ENCODE measurements at places on chromosomes 2 and 18. TPM values are rescaled to one million over a fixed set of nuclear protein-coding genes. Genes with fewer than 3 reads are reported as not detected.
A peak's percentile ranks its signal among the peaks of the same experiment; 100 is the strongest.

Gene MYO3B
- not detected for total RNA-seq

GRCh38 chr2:241673797-241674725, 12.6 kb downstream of the DTYMK start:
- no peak for DNase-seq

GRCh38 chr2:127199223-127199622, 20.9 kb downstream of the CYP27C1 start:
- no peak for DNase-seq

DNA sequence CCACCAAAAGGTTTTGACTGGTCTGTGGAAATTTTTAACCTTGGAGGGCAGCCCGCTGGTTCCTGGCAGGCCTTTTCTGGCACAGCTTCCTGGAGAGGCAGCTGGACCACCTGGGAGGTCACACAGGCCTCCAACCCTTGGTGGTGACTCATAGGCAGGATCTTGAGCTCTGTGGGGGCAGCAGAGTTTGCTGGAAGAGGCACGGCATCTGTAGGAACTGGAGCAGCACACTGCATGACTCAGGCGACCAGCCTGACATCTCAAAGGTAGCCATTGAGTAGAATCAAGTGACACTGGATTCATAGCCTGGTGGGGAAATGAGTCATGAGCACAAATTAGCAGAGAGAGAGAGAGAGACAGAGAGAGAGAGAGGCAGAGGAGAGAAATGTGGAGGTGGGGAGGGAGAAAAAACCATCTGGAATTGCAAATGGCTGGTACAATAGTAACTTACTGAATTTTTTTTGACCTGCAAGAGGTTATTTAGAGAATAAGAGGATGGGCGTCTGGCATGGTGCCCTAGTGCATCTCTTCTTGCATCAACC, 57.4 kb downstream of the TRPM8 start:
- peak; percentile 100 for DNase-seq

Gene ZBTB7C
- total RNA-seq, result 0.05 TPM

Gene EML6
- 1.8 TPM for total RNA-seq

Gene SLC14A1
- 44.9 TPM for total RNA-seq

- no peak for DNase-seq
Observed at GRCh38 chr2:9264301-9264700, 57.7 kb downstream of the ASAP2 start.

- DNase-seq, result no peak
Observed at GRCh38 chr2:221567809-221568208, 4.3 kb downstream of the EPHA4 start.

Gene CAPN13
- total RNA-seq, result not detected

Gene SP140L
- 9.3 TPM for total RNA-seq

DNA sequence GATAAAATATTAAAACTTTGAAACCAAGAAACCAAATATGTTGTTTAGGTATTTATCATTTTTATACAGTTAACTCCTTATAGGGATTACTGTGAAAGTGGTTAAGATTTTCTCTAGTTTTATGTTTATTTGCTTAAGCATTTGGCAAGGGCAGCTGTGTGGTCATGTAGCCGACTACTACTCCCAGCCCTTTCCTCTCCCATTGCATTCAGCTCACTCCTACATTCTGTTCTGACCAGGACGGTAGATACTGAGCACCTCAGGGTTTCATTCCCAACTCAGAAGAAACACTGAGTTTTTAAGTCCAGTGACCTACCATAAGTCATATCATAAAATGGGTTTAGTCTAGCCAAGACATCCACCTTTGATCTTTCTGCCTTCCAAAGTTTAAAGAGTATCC, 19.8 kb downstream of the FZD5 start:
- no peak for DNase-seq

- peak; percentile 70 for DNase-seq
Observed at GRCh38 chr2:127932199-127932876, 46.6 kb upstream of the AMMECR1L start.

Gene PPIG
- total RNA-seq, result 24.0 TPM

- DNase-seq, result no peak
Observed at GRCh38 chr18:66497351-66497750, 106.5 kb downstream of the CDH19 start.

DNA sequence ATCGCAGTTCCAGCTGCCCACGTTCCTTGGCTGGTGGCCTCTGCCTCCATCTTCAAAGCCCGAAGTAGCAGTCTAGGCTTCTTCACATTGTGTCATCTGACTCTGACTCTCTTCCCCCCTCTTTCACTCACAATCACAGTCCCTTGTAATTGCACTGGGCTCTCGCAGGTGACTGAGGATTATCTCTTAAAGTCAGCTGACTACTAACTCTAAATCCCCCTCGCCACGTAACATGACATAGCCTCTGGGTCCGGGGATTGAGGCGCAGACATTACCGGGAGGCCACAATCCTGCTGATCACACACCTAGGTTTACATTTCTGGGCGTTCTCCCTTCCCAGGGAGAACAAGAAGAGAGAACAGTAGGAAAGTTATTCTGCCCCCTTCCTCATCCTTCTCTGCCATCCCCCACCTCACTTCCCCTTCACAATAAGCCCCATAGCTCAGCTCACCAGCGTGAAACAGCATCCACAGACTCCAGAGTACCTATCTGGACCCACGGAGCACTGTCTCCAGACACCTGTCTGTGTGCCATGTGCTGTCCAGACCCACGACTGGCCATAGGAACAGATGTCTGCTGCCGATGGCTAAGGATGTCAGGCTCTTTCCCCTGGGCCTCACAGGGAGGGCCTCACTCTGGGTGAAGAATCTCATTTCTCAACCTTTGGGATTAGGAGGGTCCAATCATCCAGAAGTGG, 64.3 kb upstream of the FZD7 start:
- DNase-seq, result no peak

DNA sequence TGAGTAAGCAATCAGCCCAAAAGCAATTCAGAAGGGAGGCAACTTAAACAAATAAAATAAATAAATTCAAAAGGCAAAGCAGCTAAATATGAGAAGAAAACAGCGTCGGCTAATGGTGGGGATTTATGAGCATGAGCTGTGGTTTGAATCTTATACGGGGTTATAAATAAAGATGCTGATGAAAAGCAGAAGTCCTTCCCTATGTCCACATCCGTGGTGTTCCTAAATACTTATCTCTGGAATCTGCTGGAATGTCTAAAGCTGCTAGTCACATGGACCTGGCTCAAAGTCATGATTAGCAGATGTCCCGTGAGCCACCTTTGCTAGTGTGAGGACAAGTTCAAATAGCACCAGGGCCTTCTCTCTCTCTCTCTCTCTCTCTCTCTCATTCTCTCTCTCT, 33.8 kb downstream of the SMIM21 start:
- DNase-seq, result no peak

GRCh38 chr2:166361351-166362153, 14.2 kb downstream of the SCN9A start:
- DNase-seq, result peak; percentile 39

DNA sequence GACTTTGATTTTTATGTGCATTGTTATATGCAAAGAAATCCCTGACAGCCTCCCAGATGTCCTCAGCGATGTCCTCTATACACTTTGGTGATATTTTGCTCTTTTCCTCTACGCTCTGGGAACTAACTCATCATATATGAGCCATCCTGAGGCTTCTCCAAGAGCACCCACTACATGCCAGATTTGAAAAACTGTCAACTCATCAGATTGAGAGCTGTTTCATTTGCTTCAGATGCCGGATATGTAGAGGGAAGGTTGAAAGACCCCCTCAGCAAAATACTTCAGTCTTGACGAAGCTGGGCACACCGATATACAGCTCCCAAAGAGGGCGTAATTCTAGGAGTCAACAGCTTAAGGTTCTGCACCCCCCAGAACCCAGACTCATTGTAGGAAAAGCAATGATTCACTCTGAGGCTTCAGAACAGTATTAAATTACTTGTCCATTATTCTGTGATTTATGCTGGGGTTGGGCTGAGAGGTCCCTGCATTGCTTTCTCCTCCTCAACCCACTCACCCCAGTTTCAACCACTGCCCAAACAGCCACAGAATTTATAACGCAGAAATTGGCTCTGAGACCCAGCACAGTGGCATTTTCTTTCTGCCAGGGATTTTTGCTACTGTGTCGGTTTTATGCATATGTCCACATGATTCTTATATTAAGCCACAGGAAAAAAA, 341.8 kb downstream of the ALK start:
- peak; percentile 58 for DNase-seq

DNA sequence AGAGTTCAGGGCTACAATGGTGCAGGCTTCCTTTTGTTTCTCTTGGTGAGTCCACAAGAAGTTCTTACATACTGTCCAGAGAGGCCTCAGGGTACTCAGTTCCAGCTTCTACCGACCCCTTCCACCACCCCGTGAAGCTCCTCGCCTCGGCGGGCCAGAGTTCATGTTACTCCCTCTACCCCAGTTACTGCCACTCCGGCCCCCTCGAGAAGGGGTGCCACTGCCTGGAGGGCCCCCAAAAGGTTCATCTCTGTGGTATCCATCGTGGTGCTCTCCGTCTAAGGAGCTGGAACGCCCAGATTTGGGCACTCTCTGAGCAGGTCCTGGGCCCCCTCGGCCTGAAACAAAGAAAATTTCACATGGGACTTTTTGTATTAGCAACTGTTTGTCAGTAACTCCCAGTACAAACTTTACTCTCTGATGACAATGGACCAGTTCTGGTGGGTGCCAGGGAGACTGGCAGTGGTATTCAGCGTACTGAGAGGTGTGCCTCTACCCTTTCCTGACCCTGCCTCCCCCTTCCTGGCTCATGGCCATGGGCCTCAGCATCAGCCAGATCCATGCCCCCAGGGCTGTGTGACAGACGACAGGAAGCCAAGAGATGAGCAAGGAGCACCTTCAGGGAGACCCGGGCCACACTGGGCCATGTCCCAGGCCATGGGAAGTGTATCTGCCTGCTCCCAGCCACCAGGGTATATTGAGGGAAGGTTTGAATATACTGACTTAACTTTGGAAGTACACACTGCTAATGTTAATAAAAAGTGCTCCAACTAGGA, 5.1 kb downstream of the SFT2D3 start:
- no peak for DNase-seq

DNA sequence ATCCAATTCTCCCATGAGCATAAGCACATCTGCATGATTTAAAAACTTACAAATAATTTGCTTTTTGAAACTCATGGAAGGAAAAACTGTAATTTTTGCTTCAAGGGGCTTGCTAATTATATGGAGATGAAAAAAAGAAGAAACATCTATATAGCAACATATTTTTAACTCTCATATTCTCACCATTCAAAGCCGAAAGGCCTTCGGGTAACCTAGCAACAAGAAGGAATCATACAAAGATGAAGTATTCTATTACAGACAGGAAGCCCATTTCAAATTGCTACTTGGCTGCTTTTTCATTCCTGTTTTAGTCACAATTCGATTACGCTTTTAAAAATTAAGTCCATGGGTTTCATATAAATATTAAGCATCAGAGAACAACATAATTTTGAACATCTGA, 39.2 kb upstream of the RNU4ATAC start:
- DNase-seq, result no peak

DNA sequence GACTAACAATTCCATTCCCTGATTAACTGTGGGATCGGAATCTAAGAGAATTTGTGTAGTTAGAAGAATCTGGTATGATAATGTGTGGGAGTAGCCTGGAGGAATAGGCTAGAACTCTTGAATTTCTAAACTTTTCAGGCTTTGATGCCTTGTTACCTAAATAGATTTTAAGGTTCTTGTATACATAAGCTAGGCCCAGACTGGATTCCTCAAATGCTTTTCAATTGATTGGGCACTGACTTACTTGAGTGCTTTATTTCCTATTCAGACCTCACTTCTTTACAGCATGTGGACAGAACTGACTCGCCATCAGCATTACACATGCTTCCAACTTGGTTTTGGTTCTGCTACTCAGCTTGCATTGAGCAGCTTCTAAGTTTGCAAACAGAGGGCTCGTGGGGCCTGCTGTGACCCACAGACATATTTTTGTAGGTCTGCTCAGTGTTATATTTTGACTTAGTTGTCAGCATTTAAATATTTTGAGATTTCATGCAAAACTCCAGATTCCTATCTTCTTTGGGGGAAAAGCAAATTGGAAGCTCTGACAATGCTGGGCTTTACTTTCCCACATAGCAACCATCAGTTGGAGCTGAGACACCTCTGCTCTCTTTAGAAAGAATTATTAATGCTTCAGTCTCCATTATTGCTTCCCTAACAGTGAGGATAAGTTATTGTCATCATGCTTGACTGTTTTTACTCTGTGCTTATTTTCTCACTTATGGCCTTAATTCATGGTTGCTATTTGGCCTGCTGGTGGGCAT, 5.7 kb downstream of the PARD3B start:
- peak; percentile 20 for DNase-seq

GRCh38 chr18:6557057-6557769, 142.5 kb upstream of the L3MBTL4 start:
- DNase-seq, result no peak

- DNase-seq, result no peak
Observed at GRCh38 chr2:171788316-171788993, 101.2 kb downstream of the DYNC1I2 start.

Gene PJVK
- total RNA-seq, result 0.47 TPM

Gene C2orf78
- not detected for total RNA-seq

- no peak for DNase-seq
Observed at GRCh38 chr2:157876786-157877138, 632 bp upstream of the ACVR1 start.

Gene SIX2
- total RNA-seq, result 11.5 TPM

Gene SUCLG1
- 94.7 TPM for total RNA-seq

- no peak for DNase-seq
Observed at GRCh38 chr18:5585653-5586052, 41.9 kb upstream of the EPB41L3 start.

Gene LDLRAD4
- not detected for total RNA-seq

Gene KIF5C
- total RNA-seq, result 4.7 TPM

Gene TRIM43
- total RNA-seq, result not detected

Measured in HT1080 (cell line).